NCI-H1417 treated with DMSO at 0.1 percent for 48 hours (cell line): ENCODE measurements at places on chromosomes 7 and 10.

DNA sequence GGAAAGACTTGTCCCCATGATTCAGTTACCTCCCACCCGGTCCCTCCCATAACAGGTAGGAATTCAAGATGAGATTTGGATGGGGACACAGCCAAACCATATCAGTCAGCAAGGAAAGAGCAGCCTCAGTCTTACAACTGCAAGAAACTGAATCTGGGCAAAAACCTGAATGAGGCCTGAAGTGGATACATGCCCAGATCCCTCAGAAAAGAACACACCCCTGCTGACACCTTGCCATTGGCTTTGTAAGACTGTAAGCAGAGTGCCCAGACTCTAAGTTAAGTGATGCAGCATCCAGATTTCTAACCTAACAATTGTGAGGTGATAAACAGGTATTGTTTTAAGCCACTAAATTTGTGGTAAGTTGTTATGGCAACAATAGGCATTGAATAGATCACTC is 670.8 kb downstream of the SORCS1 start:
- DNase-seq, result no peak

DNA sequence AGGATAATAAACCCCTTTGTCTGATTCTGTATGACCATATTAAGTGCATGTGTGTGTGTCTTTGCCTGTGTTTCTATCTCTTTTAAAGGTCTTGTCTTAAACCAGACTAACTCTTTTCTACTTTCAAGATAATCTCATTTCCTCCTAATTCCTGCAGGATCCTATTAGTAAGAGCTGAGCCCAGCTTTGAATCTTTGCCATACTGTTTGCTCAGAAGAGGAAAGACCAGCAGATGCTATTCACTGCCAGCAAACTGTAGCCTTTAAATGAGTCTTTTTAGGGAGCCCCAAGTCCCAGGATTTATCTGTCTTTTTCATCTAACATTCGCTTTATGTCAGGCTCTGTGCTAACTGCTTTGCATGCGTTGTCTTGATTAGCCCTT is 2.9 kb downstream of the GPR158 start:
- no peak for DNase-seq

- no peak for DNase-seq
These were observed 68.0 kb upstream of the SAMD8 start for GRCh38 chr10:75043256-75044131.

GRCh38 chr7:130940907-130941306 is 206.9 kb upstream of the KLF14 start:
- DNase-seq, result no peak

DNA sequence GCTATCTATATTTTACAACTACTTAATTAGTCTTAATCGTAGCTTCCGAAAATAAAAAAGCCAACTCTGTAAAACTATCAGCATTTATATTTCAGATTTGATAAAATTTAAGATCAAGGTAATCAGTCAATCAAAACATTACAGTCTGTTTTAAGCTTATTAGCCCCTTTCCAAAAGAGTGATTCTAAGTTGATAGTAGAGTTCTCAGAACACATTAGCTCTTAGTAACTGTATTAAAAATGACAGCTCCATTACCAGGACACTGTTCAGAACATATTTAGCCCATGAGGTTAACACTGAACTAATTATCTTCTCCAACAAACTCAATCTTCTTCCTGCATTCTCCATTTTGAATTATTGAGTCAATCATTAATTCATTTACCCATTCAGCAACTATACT is 110.3 kb upstream of the PALS2 start:
- DNase-seq, result no peak

DNA sequence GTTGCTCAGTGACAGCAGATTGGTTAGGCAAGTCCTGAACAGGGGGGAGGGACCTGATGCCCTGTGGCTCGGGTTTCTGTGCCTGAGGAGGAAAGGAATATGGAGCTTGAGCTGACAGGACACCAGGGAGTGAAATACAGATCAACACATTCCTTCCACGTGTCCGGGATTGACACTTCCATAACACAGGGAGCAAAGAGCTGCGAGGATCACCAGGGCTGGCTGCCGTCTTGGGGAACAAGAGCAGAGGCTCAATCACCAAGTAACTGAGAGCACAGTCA is 36.7 kb upstream of the EFCAB10 start:
- DNase-seq, result no peak

DNA sequence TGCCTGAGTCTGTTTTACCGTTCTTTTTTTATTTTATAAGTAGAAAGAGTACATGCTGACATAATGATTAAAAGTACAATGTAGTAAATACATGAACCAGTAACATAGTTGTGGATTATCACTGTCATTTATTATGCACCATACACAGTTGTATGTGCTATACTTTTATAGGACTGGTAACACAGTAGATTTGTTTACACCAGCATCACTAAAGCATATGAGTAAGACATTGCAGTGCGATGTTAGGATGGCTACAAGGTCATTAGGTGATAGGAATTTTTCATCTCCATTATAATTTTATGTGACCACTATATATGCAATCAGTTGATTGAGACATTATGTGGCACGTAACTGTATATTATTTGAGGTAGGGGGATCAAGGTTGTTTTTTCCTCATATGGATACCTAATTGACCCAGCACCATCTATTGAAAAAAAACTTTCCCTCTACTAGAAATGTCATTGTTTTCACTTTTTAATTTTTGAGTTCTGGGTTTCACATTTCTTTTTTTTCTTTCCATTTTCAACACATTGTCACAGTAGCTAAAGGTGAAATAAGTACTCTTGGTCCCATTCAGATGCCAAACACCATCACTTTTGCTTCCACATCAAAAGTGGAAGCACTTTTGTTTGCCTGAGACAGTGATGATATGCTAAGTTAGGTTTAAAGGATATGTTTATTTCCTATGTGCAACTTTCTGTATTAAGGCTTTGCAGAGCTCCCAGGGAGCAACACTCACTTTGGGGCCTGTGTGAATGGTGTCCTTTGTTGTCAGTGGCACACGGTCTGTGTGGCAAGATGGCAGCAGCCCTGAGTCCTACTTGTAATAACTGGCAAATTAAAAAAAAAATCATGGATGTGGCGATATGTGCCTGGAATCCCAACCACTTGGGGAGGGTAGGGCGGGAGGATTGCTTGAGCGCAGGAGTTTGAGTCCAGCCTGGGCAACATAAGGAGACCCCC is 17.1 kb downstream of the UBE2D1 start:
- no peak for DNase-seq

DNA sequence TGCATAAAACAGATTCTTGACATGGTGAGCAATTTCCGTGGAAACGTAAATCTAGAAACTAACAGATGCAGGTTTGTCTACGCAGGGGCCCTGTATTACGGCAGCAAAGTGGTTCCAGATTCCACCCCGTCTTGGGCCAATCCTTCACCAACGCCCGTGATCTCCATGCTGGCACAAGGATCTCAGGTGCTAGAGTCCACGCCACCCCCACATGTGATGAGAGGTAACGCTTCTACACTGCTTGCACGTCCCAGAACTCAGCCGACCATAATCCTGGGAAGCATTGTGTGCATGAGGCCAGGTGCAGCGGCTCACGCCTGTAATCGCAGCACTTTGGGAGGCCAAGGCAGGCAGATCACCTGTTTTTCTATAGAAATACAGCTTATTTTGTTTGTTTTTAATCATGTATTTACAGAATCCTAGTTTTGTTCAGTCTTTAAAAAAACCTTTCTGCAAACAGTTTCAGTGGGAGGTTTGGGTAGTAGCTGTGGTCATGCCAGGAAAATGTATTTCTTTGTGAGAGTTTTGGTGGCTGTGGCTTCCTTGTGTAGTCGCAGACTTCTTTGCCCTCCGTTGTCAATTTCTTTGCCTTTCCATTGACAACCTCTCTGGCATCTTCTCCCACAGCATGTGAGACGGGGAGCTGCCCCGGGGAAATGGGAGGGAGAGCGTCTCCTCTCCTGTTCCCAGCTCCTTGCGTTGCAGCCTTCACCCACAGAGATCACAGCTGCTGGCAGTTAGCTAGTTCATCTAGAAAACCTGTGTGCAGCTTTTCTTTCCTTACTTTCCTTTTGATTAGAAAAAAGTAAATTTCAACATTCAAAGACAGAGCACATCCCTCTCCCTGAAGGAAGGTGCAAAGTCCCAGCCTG is 35.7 kb downstream of the ITIH2 start:
- DNase-seq, result no peak

- DNase-seq, result no peak
These were observed 755 bp downstream of the FAM171A1 start for GRCh38 chr10:15370212-15370855.

DNA sequence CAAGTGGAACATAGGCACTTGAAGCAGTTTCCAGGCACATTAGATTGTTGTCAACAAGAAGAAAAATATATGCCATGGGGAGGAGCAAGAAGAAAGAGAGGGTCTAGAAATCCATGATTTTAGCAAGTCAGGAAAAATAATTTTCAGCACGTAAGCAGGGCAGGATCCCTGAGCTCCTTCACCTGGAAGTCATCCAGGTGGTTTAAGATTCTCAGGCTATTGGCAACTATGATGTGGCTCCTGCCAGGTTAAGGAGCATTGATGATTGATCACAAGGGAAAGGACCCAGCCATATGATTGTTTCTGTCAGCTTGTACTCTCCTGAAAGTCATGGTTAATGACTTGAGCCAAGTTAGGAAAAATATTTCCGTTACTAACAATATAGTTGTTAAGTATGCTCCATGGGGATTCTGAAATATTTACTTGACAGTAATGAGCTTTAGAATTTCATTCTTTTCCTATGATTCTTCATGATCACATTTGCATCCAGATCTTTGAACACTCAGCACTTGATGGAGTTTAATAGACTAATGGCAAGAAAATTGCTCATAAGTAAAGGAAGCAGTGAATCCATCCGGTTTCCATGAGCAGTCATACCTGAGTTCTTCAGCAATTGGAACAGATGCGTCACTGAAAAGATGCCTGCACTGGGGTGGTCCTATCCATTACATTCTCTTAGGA is 209.1 kb downstream of the BICC1 start:
- DNase-seq, result no peak

- DNase-seq, result no peak
These were observed 323.4 kb downstream of the GRID1 start for GRCh38 chr10:86043236-86043635.

DNA sequence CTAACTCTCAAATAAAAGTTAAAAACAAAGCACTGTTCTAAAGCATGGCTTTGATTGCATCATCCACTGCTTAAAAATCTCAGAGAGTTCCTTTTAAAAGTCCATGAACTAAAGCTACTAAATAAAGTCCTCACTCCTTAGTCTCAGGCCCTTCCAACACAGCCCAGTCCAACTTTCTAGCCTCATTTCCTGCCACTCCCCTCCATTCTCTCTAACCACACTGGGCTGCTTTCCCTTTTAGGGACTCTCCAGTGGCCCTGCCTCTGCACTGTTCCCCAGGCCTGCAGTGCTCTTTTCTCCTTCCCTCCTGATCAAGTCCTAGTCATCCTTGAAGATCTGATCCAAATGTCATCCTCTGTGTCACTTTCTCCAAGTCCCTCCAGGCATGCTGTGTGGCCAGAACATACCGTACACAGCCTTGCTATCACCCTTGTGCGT is 56.9 kb upstream of the PPP1R3C start:
- DNase-seq, result no peak

GRCh38 chr10:21047096-21047495 is 150.0 kb upstream of the NEBL start:
- DNase-seq, result no peak

DNA sequence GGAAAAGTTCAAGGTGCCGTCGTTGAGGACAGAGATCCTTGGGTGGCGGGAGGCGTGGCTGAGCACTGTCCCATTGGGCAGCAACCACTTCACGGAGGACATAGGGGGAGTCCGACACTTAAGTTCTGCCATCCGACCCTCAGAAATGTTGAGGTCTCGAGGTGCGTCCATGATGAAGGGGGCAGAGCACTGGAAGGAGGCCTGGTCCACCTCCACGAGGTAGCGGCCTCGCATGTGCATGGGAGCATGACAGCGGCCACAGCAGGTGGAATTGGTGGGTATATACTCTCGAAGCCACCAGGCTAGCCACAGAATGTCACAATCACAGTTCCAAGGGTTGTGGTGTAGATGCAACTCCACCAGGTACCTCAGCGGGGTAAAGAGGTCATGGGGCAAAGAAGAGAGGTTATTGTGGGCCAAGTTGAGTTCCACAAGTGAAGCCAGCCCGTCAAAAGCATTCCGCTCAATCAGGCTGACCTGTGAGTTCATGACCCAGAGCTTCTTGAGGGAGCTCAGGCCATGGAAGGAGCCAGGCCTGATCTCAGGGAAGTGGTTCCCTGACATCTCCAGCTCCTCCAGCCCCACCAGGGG is 1.7 kb downstream of the LRRC4 start:
- no peak for DNase-seq

DNA sequence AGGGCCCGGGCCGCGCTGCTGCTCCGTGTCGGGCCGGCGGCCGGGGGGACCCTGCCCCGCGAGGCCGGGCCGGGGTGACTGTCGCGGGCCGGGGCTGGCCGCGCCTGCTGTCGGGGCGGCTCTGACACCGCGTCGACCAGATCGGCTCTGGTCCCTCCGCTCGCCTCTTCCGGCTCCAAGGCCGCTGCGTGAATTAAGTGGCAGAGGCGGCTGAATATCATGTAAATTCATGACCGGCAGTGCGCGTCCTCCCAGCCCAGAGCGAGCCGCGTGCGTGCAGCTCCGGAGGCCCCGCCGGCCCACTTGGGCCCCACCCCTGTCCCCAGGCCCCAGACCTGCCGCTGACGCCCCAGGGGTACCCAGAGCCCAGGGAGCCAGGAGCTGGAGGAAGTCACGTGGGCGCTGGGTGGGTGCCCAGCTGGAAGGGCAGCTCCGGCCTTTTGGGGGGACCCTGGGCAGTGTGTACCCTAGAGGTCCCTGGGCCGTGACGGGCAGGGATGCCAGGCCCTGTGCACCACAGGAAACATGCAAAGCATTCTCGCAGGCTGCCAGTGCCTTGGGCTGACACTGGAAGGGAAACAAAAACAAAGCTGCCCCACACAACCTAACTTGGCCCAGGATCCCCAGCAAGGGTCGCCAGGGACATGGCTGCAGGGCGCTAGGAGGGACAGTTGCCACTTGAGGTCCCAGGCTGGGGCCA is 584.0 kb upstream of the MKI67 start:
- DNase-seq, result no peak

GRCh38 chr7:118731854-118732253 is 507.4 kb downstream of the ANKRD7 start:
- DNase-seq, result no peak

DNA sequence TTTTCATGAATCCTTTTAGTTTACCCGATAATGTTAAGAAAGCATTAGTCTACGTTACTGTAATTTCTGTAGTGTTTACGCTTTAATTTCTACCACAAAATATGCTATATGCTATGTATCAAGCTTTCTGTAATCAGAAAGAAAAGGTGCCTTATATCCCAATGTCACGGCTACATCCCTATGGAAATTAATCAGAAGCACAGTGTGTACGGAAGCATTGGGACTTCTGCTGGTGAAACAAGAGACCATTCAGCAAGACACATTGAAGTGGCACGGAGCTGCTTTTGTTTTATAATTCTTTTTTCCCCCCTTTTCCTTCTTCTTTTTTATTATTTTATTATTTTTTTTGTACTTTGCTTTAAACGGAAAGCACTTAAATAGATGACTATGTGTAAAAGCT is 31.2 kb upstream of the SH2B2 start:
- no peak for DNase-seq

- no peak for DNase-seq
These were observed 58.2 kb downstream of the TEX36 start for GRCh38 chr10:125624800-125625199.
